ENCODE measurements at places on chromosomes 7 and 10. TPM values are rescaled to one million over a fixed set of nuclear protein-coding genes. Genes with fewer than 3 reads are reported as not detected.

The GIMAP2 gene
- 231 TPM for total RNA-seq

The SHTN1 gene
- not detected for total RNA-seq

DNA sequence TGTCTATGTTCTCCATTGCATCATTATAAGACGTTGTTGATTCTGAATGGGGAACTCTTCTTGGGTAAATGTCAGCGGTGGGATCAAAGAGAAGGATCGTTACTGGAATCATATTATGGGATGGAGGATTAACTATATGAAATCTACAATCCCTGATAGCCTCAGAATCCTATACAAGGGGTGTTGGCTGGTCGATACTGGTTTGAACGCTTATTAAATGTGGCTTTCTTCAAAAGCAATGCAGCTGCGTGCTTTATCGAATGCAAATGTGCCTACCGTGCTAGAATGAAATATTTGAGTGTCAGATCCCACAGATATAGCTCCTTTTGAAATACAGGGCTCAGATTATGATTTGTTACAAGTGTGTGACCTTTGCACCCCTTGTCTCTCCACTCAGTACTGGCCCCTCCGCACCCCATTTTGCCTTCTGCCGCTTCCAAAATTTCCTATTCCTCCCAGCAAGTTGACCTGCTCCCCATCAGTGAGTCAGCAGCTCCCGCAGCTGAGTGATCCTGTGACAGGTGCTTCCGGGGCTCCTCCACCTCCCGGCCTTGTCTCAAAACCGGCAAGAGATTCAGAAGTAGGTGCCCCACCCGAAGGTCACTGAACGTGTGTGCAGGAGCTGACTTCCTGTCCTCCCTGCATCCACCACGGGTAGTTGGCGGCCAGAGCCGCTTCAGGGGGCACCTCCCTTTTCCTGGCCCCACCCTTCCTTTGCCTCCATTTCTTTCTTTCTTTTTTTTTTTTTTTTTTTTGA is 76.6 kb downstream of the PTPRE start:
- H3K27me3 ChIP-seq: no peaks in the 10 kb centered on the region
- no peak overlapping the region for H3K27ac ChIP-seq
- peaks cover 13% of the 10 kb centered on the region for H3K4me1 ChIP-seq
- no peak for DNase-seq
- no peak overlapping the region for H3K4me3 ChIP-seq

DNA sequence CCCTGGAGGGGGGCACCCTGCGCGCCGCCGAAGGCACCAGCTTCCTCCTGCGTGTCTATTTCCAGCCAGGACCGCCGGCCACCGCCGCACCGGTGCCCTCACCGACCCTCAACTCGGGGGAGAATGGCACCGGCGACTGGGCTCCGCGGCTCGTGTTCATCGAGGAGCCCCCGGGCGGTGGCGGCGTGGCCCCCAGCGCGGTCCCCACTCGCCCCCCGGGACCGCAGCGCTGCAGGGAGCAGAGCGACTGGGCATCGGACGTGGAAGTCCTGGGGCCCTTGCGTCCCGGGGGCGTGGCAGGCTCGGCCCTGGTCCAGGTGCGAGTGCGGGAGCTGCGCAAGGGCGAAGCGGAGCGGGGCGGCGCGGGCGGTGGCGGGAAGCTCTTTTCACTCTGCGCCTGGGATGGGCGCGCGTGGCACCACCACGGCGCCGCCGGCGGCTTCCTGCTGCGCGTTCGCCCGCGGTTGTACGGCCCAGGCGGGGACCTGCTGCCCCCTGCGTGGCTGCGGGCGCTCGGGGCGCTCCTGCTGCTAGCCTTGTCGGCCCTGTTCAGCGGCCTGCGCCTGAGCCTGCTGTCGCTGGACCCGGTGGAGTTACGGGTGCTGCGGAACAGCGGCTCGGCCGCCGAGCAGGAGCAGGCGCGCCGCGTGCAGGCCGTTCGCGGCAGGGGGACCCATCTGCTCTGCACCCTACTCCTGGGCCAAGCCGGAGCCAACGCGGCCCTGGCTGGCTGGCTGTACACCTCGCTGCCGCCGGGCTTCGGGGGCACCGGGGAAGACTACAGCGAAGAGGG is 594 bp downstream of the CNNM1 start:
- peaks cover 14% of the 10 kb centered on the region for H3K4me1 ChIP-seq
- H3K27me3 ChIP-seq: peaks cover 30% of the 10 kb centered on the region
- no peak for DNase-seq
- H3K4me3 ChIP-seq: no peak overlapping the region
- H3K36me3 ChIP-seq: no peaks in the 10 kb centered on the region

- H3K27ac ChIP-seq: no peak overlapping the region
- H3K4me1 ChIP-seq: peaks cover 4% of the 10 kb centered on the region
- no peak overlapping the region for H3K4me3 ChIP-seq
- no peaks in the 10 kb centered on the region for H3K36me3 ChIP-seq
Observed at GRCh38 chr10:98258683-98259454, 9.1 kb downstream of the LOXL4 start.

The RAB19 gene
- total RNA-seq: 5.4 TPM

Data from naive thymus-derived CD8-positive, alpha-beta T cell (primary cell).